ENCODE measurements at places on chromosomes 6 and 20. TPM values are rescaled to one million over a fixed set of nuclear protein-coding genes. Genes with fewer than 3 reads are reported as not detected.

Gene KCNK5
- total RNA-seq: 16.7 TPM

Gene RNGTT
- 18.2 TPM for total RNA-seq

Gene SNAP25
- total RNA-seq: 5.6 TPM

Gene MICB
- 3.2 TPM for total RNA-seq

Gene LBP
- total RNA-seq: 0.98 TPM

Gene PLEKHG1
- 38.5 TPM for total RNA-seq

Gene BPIFB6
- not detected for total RNA-seq

Gene SLC2A10
- total RNA-seq: 21.6 TPM

Gene TAAR9
- total RNA-seq: not detected

Gene TRIM40
- not detected for total RNA-seq

Gene MOCS1
- total RNA-seq: 14.7 TPM

DNA sequence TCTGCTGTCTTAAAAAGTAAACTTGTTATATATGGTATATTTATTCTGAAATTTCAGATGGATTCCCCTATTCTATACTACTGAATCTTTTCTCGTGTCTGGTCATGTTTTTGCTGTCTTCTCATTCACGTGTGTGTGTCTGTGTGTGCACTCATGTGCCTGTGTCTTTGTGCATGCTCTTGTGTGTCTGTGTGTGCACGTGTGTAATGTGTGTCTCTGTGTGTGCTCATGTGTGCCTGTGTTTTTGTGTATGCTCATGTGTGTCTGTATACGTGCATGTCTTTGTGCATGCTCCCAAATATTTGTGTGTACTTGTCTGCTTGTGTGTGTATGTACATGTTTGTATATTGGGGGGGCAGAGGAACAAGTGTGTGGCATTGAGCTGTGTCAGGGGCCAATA, 34.0 kb downstream of the PRR18 start:
- no peak for DNase-seq

GRCh38 chr20:31606804-31607639, 1.9 kb downstream of the ID1 start:
- DNase-seq: no peak

DNA sequence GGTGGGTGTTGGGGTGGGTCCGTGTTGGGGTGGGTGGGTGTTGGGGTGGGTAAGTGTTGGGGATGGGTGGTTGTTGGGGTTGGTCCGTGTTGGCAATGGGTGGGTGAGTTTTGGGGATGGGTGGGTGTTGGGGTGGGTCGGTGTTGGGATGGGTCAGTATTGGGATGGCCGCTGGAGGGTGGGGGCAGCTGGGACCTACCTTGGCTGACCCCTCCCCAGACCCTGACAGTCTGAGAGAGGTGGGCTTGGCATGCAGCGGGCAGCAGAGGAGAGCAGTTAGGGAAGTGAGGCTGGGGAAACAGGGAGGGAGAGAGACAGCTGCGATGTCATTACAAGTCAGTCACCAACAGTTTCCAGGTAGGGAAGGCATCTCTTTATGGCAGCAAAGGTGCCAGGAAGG, 23.1 kb upstream of the GATA5 start:
- DNase-seq: no peak

- no peak for DNase-seq
Measured at GRCh38 chr6:113488061-113488460, 369.1 kb upstream of the MARCKS start.

GRCh38 chr6:164412566-164412965, 896.8 kb downstream of the C6orf118 start:
- no peak for DNase-seq

GRCh38 chr20:38202153-38202981, 37.3 kb upstream of the TGM2 start:
- no peak for DNase-seq

DNA sequence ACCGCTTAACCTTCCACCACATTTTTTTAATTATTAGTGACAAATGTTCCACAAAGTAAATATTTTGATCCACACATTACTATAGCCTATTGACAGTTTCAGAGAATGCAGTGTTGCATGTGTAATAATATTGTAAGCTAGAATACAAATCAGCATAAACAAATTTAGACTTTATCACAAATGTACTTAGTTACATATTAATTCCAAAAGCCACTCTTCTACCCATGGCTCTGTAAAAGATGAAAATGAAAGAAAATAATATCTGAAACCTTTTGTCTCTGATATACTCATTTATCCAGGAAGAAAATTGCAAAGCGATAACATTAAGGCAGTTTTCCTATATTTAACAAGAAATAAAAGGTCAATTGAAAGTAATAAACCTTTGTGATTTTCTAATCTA, 954.0 kb upstream of the MAN1A1 start:
- no peak for DNase-seq

GRCh38 chr6:129646642-129647041, 63.3 kb downstream of the ARHGAP18 start:
- no peak for DNase-seq

- DNase-seq: no peak
Measured at GRCh38 chr20:25191051-25191450, 4.5 kb upstream of the ENTPD6 start.

GRCh38 chr6:91243436-91243835, 656.6 kb upstream of the MAP3K7 start:
- DNase-seq: no peak

DNA sequence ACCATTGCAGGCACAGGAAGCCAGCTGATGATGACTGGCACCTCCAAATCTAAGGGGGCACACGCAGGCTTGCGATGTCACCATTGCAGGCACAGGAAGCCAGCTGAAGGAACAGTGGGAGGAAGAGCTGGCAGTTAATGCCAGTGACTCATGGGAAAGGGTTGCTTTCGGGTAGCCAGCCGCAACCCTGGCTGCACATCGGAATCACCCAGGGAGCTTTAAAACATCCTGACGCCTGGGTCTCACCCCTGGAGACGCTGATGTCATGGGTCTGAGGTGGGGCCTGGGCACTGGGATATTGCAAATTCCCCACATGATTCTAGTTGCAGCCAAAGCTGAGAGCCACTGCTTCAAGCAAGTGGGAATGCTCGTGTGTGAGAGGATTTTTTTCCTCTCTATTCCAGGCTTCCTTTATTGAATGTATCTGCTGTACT, 16.1 kb upstream of the CCN6 start:
- DNase-seq: peak; percentile 96

DNA sequence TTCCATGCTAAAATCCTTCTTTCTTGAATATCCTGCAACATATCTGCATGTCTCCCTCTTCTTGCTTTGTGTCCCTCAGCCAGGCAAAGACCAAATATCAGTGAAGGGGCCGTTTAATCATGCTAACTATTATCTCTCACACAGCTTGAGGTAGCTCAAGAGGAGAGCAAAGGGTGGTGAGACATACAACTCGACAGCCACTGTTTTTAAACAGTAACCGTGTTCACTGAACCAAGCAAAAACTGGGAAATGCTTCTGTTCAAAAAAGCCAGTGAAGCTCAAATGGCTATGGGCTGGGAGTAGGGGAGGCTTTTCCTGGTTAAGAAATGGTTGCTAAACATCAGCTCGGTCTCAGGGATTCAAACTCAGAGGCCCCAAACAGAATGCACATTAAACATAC, 83.4 kb downstream of the MAP7 start:
- no peak for DNase-seq

- DNase-seq: no peak
Measured at GRCh38 chr20:47789764-47790579, 4.7 kb upstream of the SULF2 start.

- no peak for DNase-seq
Measured at GRCh38 chr6:10837009-10837621, 1.2 kb downstream of the MAK start.
